ENCODE measurements at places on chromosomes 7 and 10.

DNA sequence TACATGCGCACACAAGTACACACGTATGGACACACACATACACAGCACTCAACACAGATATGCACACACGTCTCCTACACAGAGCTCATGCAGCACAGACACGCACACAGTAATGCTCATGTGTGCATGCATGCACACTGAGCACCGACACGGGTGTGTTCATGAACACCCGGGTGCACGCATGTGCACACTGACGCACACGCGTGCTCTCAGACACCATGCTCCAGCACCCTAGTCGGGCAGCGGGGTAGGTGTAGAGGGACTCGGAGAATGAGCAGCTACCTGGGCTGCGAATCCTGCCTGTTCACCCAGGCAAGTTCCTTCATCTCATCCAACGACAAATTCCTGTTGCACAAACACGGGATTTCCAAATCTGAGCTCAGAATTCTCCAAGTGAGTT is 184.7 kb downstream of the MAD1L1 start:
- DNase-seq, result no peak

GRCh38 chr10:125795128-125795527 is 19.5 kb upstream of the MMP21 start:
- no peak for DNase-seq

- DNase-seq, result no peak
These were observed 18.0 kb downstream of the CHST15 start for GRCh38 chr10:124075231-124075955.

DNA sequence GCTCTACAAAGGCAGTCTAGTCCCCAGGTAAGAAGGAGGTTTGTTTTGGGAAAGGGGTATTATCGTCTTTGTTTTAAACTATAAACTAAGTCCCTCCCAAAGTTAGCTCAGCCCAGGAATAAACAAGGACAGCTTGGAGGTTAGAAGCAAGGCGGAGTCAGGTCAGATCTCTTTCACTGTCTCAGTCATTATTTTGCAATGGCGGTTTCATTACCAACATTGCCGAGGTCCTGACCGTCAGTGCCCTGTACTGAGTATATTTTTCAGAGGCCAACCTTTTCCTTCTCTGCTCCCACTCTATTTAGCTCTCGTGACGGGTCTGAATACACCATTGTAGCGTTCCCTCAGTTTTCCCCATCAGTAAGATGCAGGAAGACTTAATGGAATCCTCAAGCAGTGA is 184.5 kb downstream of the PRKCQ start:
- DNase-seq, result no peak
